ENCODE measurements at places on chromosomes 6 and 20.

GRCh38 chr6:167420858-167421766, 96.2 kb downstream of the TTLL2 start:
- no peak for DNase-seq

DNA sequence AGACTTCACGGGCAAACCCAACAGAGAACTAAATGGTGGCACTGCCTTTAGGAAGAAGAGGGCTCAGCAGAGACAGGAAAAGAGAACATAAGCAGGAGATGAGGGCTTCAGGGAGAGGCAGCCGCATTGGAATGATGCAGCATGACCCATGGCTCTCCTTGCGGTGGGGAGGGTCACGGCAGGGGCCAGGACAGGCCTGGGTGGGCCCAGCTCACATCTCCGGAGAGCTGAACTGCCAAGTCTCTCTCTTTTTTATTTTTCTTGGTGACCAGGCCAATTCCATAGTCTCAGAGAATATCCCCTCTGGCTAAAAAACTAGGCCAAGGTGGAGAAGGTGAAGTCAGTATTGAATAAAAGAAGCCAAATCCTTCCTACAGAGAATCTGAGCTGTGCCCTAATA, 77.5 kb upstream of the TRAF3IP2 start:
- no peak for DNase-seq

DNA sequence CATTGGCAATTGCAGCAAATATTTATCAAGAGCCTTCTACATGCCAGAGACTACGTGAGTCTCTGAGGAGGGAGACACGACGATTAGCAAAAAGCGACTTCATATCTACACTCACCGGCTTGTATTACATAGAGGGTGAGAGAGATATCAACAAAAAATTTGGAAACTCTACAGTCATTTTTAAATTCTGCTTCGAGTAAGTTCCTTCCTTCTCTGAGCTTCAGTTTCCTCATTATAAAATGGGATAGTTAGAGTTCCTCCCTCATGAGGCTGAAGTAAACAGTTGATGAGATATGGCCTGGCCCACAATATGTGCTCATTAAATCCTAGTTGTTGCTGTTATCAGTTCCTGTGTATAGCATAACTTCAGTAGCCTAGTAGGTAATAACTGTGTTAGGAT, 64.1 kb upstream of the SIRPA start:
- no peak for DNase-seq

DNA sequence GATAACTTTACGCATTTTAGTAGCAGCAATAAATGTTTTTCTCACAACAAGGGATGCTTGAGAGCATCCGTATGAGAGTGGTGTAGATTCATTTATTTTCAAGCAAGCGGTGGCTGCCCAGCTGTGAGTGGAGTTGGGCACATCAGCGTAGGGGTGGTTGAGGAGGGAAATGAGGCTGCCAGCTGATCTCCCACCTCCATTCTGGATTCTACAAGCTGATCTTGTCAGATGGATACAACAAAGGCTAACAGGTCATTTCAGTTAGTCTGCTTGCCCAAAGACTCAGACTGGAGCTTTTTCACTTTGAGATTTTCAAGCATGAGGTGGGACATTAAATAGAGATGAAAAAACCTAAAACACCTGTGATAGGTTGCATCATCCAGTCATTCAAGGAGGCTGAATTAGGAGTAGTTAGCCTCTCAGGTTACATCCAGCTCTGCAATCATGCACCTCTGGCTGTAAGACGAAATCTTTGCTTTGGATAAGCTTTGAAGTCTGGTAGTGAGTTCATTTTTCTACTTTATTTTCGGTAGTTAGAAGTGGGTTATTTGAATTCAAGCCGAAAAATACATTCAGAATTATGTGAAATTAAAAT, 1.9 kb upstream of the BACH2 start:
- DNase-seq = no peak

- no peak for DNase-seq
Observed at GRCh38 chr20:549722-550496, 6.3 kb upstream of the CSNK2A1 start.

DNA sequence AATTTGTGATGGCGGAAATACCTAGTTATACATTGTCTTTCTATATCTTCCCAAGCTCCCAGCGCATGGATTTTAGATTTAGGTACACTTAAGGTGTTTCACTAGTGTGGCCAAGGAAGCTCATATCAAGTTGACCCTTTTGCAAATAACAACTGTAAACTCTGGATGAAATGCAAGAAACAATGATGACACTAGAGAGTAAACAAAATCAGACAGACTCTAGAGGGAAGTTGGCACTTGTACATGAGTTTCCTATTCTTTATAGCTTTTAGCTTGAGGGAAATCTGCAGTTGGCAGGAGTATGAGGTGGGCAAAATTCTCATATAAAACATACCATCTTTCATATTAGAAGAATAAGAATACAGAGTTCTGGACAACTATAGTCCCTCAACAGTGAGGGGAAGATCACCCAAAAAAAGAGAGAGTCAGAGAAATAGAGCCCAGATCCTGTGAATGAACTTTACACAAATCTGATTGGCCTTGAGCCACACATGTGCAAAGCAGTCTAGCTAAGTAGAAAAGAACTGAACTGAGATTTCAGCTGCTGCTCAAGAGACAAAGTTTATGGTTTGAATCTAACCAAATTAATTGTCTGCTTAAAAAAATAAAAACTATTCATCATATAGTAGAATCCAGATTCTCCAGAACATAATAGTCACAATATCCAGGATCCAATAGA, 26.1 kb downstream of the TXLNB start:
- no peak for DNase-seq

GRCh38 chr6:7053125-7053774, 54.5 kb upstream of the RREB1 start:
- no peak for DNase-seq

GRCh38 chr6:7998103-7998725, 66.0 kb downstream of the BLOC1S5 start:
- DNase-seq = no peak

GRCh38 chr20:62246872-62247652, 8.7 kb downstream of the OSBPL2 start:
- DNase-seq = no peak

GRCh38 chr20:6956056-6956455, 188.6 kb downstream of the BMP2 start:
- no peak for DNase-seq

- DNase-seq = no peak
Observed at GRCh38 chr20:15122613-15123012, 785.2 kb upstream of the FLRT3 start.

DNA sequence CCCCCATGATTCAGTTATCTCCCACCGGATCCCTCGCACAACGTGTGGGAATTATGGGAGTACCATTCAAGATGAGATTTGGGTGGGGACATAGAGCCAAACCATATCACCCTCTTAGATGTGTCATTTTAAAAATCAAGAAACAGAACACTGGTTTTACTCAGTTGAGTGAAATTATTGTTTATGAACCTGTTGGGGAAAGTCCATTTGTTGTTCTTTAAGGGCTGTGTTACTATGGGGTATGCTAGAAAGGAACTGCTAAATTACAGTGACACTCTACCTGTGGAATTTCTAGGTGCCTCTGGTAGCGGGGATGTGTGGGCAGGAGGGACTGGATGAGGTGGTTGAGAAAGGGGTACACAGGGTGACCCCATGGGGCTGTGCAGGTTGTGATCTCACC, 28.9 kb downstream of the STX11 start:
- no peak for DNase-seq

DNA sequence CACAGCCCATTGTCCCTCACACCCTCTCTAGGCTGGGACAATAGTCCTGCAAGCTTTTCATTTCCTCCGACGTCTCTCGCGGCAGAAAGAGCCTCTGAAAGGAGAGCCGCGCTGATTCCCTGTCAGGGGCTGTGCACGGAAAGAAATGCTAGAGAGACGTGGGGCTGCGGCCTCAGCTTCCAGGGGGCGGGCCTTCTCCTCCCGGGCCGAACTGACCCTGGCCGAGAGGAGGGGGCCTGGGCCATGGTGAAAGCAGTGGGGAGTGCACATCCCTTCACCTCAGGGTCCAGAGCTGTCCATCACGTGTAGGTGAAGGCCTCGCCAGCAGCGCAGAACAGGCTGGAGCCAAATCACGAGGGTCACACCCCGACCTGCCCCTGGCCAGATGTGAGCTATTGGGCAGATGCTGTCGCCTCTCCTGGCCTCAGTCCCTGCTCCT, 220.4 kb downstream of the TAF4 start:
- no peak for DNase-seq

Data from H4 (cell line).